NT2/D1 (cell line): ENCODE measurements at places on chromosomes 2 and 18.

GRCh38 chr2:19048593-19049266, 309.7 kb downstream of the OSR1 start:
- DNase-seq = no peak

GRCh38 chr2:989781-990467, 39.3 kb downstream of the SNTG2 start:
- DNase-seq = no peak

DNA sequence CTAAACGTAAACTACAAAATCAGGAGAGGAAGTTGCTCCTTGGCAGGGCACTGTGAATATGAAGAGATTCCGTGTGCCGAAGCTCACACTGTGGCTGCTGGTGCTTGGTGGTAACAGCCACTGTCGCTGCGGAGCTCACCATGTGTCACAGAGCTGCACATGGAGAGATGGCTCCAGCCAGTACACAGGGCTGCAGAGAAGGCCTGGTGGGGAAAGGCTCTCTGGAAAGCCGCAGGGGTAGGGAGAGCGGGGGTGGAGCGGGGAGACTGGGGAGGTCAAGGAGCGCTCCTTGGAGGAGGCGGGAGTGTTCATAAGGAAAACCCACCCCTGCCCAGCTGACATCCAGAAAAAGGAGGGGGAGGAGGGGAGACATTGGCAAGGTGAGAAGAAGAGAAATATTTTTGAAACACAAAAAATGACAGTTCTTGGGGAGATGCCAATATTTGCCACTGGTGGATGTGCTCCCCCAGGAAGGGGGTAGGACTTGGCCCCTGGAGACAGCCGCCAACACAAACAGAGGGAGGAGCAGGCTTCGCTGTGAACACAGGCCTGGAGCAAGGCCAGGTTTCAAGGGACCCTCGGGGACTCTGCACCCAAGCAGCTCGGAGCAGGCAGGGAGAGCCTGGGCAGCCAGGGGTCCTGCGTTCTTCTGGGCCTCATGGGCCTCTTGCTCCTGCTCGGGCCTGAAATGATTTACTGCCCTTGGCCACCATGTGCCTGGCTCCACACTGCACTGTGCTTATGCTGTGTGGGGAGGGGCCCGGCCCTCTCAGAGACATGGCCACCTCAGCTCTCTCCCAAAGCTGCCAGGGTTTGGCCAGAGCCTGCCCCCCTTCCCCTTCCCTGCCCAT, 102.6 kb upstream of the GLI2 start:
- no peak for DNase-seq

- no peak for DNase-seq
Measured at GRCh38 chr2:240463866-240464481, 28.5 kb downstream of the GPC1 start.

GRCh38 chr2:30314981-30315380, 83.6 kb downstream of the LBH start:
- no peak for DNase-seq

GRCh38 chr2:168254158-168254935, 7.0 kb upstream of the STK39 start:
- no peak for DNase-seq

DNA sequence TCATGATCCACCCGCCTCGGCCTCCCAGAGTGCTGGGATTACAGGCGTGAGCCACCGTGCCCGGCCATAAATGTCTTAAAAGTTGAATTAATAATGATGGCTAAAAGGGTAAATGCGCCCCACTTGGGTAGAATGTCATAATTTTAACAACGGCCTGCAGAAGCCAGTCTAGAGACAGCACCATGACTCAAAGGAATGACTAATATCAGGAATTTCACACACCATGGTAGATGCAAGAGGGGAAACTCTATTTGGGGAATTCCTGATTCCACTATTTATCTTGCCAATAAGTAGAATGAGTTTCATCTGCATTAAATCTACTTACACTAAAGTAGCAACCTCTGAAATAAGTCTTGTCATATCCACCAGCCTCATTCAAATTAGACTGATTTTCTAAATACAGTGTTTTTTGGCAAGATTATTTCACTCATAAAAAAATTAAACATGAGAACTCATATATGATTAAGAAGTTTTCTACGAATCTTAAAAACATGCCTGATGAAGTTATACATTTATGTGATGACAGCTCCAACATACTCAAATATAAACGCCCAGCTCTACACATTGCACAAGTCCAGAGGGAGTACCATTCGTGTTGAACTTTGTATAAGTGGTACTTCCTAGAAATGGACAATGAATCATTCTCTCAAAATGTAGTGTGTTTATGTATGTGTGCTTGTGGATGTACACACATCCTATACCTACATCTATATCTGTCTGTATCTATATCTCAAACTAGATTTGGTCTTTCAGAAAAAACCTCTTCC, 309.7 kb downstream of the IRS1 start:
- DNase-seq = no peak

- DNase-seq = no peak
Measured at GRCh38 chr2:169131587-169132512, 62.5 kb downstream of the DHRS9 start.

- no peak for DNase-seq
Measured at GRCh38 chr18:69586537-69586936, 185.8 kb downstream of the DOK6 start.

- DNase-seq = no peak
Measured at GRCh38 chr2:239735829-239736357, 289.2 kb downstream of the NDUFA10 start.

DNA sequence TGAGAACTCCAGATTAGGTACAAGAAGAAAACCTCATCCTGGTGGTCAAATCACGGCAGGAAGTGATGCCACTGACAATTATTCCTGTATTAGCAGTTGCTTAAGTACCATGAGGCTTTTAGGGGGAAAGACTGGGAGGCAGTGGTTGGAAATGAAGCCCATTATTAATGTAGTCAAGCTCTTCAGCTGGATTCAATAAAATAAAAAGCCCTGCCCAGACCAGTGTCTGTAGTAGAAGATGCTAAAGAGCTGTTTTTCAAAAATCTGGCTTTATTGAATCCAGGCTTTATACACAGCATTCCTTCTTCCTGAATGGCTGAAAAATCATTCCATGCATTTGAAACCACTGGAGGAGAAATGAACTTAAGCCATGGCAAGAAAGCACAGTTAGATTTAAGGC, 155.2 kb downstream of the BCL2 start:
- DNase-seq = no peak

DNA sequence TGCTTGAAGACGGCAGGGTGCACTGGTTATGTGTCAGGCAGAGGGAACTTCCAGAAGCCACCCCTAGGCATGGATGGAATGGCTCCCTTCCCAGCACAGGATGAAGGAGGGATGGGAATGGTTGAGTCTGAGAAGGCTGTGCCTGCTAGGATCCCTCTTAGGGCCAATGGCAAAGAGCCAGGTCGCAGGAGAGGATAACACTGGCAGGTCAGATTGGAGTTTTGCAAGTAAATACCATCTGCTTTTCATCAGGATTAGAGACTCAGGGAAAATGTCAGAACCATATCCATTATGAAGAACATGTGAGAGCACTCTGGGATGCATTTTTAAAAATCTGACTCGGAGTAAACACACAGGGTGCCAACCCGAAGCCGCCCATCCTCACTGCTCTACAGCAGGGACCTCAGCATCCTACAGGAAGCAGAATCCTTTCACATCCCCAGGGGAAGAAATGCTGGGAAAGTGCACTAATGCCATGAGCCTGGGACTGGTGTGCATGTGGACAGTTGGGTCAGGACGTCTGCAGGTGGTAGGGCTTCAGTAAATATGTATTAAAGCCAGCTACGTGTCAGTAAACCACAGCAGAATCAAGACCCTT, 139.9 kb downstream of the MYT1L start:
- DNase-seq = no peak
